ENCODE measurements at places on chromosomes 13 and 19.

- H3K36me3 ChIP-seq: no peaks in the 10 kb centered on the region
- H3K4me3 ChIP-seq: no peak overlapping the region
- no peaks in the 10 kb centered on the region for H3K4me1 ChIP-seq
These were observed 30.7 kb downstream of the HTR2A start for GRCh38 chr13:46866150-46866549.

GRCh38 chr19:51760697-51761356 is at the start of gene FPR2:
TSS of gene FPR2 (plus strand) at chr19:51761180. CDS start at chr19:51768659, 7,479 bp downstream.
- H3K27me3 ChIP-seq: no peaks in the 10 kb centered on the region
- DNase-seq: no peak
- H3K4me3 ChIP-seq: no peak within 1 kb of the TSS

- no peaks in the 10 kb centered on the region for H3K4me1 ChIP-seq
- DNase-seq: no peak
- H3K4me3 ChIP-seq: no peak overlapping the region
- no peaks in the 10 kb centered on the region for H3K36me3 ChIP-seq
- no peaks in the 10 kb centered on the region for H3K27me3 ChIP-seq
- H3K27ac ChIP-seq: no peak overlapping the region
These were observed 5.1 kb downstream of the OR10H1 start for GRCh38 chr19:15810335-15810734.

- H3K4me3 ChIP-seq: no peak overlapping the region
- no peak for DNase-seq
- no peaks in the 10 kb centered on the region for H3K27me3 ChIP-seq
- H3K4me1 ChIP-seq: peaks cover 2% of the 10 kb centered on the region
These were observed 507.6 kb upstream of the ARGLU1 start for GRCh38 chr13:107075576-107075975.

GRCh38 chr13:42547612-42548011 is 26.3 kb upstream of the TNFSF11 start:
- H3K36me3 ChIP-seq: no peaks in the 10 kb centered on the region
- peaks cover 5% of the 10 kb centered on the region for H3K4me1 ChIP-seq
- DNase-seq: no peak
- H3K27me3 ChIP-seq: peaks cover 2% of the 10 kb centered on the region
- H3K4me3 ChIP-seq: no peak overlapping the region

DNA sequence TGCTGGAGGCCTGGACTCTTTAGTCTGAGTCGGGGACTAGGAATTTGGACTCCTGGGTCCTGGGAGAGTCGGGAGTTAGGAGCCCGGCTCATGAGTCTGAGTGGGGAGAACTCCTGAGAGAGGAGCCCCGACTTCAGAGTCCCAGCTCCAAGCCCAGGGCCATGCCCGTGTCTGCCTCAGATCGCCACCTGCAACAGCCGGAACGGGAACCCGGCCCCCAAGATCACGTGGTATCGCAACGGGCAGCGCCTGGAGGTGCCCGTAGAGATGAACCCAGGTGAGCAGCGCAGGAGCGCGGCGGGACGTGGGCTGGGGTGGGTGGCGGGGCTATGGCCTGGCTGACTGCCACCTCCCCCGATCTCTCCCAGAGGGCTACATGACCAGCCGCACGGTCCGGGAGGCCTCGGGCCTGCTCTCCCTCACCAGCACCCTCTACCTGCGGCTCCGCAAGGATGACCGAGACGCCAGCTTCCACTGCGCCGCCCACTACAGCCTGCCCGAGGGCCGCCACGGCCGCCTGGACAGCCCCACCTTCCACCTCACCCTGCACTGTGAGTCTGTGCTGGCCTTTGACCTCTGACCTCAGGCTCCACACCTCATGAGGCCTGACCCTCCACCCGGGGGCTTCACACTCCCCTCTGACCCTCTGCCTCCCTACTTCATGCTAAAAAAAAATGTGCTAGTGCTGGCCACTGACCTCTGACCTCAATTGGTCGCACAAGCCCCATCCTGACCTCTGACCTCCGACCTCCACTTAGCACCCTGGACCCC is 4.4 kb downstream of the BCAM start:
- H3K36me3 ChIP-seq: no peaks in the 10 kb centered on the region
- DNase-seq: no peak
- H3K4me3 ChIP-seq: no peak overlapping the region
- peaks cover 20% of the 10 kb centered on the region for H3K4me1 ChIP-seq
- H3K27me3 ChIP-seq: peaks cover 9% of the 10 kb centered on the region

- H3K27ac ChIP-seq: no peak overlapping the region
- DNase-seq: no peak
- H3K27me3 ChIP-seq: no peaks in the 10 kb centered on the region
- H3K4me1 ChIP-seq: no peaks in the 10 kb centered on the region
- H3K4me3 ChIP-seq: no peak overlapping the region
- no peaks in the 10 kb centered on the region for H3K36me3 ChIP-seq
These were observed 33.6 kb downstream of the TNFSF11 start for GRCh38 chr13:42607546-42607945.

GRCh38 chr19:40596608-40597328 is 4.4 kb upstream of the LTBP4 start:
- no peak overlapping the region for H3K27ac ChIP-seq
- DNase-seq: peak; percentile 72
- no peaks in the 10 kb centered on the region for H3K36me3 ChIP-seq
- peaks cover 28% of the 10 kb centered on the region for H3K4me1 ChIP-seq
- H3K4me3 ChIP-seq: peak overlapping the region; percentile 28

DNA sequence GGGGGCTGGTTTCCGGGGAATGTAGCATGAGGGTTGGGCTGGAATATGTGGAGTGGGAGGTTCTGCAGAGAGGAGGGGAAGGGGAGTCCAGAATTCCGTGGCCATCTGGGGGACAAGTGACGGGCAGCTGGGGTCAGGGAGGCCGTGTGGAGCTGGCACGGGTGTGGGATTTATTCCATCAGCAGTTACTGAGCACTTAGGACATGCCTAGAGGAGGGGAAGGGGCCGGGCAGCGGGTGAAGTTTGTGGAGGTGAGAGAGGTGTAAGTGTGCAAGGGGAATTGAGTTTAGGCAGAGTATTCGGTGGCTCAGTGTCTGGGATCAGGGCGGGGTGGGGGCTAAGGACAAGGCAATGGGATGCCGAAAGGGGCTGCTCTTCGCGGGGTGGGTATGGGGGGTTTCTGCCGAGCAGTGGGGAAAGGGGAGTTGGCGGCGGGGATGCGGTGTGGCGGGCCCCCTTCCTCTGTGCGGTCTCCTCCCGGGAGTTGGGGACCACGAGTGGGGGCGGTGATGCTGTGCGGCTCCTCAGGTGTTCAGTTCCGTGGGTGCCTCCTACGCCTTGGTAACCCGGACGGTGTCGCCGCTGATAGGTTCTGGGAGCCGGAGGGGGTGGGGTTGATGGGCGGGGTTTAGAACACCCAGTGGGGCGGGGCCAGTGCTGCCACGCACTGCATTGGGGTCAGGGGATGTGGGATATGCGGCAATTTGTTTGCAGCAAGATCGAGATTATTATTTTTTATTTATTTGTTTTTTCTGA is 5.4 kb downstream of the CCDC61 start:
- H3K27me3 ChIP-seq: peaks cover 16% of the 10 kb centered on the region
- no peak overlapping the region for H3K27ac ChIP-seq
- peaks cover 16% of the 10 kb centered on the region for H3K4me1 ChIP-seq
- peaks cover 14% of the 10 kb centered on the region for H3K36me3 ChIP-seq

DNA sequence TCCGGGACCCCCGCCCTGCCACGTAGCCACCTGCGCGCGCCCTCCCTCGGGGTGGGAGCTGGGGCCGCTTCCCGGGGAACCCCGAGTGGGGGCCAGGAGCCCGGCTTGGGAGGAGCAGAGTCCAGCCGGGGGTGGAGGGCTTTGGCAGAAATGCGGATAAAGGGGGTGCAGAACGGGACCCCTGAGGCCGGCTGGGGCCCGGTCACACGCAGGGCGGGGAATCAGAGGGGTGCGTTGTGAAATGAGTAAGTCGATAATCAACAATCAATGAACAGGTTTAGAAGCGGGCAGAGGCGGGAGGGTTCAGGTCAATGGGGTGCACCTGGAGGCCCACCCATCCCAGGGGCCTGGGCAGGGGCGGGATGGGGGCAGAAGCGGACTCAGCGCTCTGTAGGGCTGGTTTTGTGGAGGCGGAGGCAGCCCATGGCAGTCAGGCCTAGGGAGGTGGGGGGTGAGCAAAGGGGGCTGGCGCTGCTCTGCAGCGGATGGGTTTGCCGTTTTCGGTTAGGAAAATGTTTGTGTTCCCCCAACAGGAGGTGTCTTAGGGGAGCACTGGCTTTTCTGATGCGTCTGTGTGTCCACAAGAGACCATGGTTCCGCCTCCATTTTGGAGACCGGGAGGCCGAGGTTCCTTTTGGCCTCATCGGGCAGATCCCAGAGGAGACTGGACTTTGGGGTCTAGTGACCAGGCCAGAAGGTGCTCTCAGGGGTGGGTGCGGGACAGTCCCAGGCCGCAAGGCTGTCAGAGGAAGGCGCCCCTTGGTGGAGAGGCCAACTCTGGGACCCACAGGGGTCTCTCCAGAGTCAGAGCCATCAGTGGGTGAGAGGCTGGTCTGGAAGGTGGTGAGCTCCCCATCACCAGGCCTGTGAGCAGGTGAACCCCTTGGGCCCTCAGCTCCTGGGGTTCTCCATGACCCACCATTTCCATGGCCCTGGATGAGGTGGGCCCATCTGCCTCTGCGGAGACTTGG is 683 bp upstream of the DIRAS1 start:
- no peak overlapping the region for H3K27ac ChIP-seq
- H3K4me1 ChIP-seq: peaks cover 34% of the 10 kb centered on the region
- peaks cover 8% of the 10 kb centered on the region for H3K27me3 ChIP-seq
- H3K4me3 ChIP-seq: peak overlapping the region; percentile 66
- H3K36me3 ChIP-seq: no peaks in the 10 kb centered on the region

DNA sequence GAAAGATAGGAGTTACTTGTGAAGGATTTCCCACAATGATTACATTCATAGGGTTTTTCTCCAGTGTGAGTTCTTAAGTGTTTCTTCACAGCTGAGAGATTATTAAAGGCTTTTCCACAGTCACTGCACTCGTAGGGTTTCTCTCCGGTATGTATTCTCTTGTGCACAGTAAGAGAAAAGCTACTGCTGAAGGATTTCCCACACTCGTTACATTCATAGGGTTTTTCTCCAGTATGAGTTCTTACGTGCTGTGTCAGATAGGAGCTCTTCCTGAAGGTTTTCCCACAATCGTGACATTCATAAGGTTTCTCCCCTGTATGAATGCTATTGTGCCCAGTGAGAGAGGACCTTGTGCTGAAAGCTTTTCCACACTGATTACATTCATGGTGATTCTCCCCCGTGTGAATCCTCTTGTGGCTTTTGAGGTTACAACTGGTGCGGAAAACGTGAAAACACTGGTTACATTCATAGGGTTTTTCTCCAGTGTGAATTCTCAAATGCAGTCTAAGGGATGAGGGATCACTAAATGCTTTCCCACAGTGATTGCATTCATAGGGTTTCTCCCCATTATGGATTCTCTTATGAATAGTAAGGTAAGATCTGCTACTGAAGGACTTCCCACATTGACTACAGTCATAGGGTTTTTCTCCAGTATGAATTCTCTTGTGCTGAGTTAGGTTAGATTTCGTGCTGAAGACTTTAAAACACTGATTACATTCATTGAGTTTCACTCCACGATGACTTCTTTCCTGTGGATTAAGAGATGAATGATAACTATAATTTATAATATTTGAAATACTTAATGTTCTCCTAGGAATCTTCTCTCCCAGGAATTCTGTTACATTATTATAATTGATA is 20.6 kb downstream of the ZNF558 start:
- peaks cover 95% of the 10 kb centered on the region for H3K36me3 ChIP-seq
- H3K27ac ChIP-seq: no peak overlapping the region
- H3K4me3 ChIP-seq: peak overlapping the region; percentile 72
- H3K27me3 ChIP-seq: no peaks in the 10 kb centered on the region

- H3K27ac ChIP-seq: no peak overlapping the region
- peaks cover 27% of the 10 kb centered on the region for H3K27me3 ChIP-seq
- no peak for DNase-seq
- H3K36me3 ChIP-seq: peaks cover 26% of the 10 kb centered on the region
- peak overlapping the region; percentile 57 for H3K4me3 ChIP-seq
These were observed 855 bp downstream of the LYL1 start for GRCh38 chr19:13101590-13102415.

DNA sequence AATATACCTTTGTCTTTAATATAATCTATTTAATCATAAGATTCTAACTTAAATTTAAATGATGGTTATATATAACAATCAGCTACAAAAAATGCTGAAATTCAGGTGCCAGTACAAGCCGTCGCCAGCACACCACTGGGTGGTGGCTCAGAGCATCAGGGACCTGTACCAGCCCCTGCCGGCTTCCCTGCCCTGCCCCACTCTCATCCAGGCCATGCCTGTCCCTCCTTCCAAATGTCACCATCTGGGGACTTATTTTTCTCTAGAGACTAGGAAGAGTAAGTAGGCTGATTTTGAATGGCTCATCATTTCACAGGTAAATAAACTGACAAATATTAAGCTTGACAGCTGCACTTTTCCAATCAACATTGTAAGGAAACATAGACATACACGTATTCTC is 1.6 kb downstream of the METTL21C start:
- peaks cover 15% of the 10 kb centered on the region for H3K4me1 ChIP-seq
- no peaks in the 10 kb centered on the region for H3K36me3 ChIP-seq
- H3K27me3 ChIP-seq: peaks cover 10% of the 10 kb centered on the region
- DNase-seq: no peak
- no peak overlapping the region for H3K4me3 ChIP-seq
- H3K27ac ChIP-seq: peak overlapping the region; percentile 3

DNA sequence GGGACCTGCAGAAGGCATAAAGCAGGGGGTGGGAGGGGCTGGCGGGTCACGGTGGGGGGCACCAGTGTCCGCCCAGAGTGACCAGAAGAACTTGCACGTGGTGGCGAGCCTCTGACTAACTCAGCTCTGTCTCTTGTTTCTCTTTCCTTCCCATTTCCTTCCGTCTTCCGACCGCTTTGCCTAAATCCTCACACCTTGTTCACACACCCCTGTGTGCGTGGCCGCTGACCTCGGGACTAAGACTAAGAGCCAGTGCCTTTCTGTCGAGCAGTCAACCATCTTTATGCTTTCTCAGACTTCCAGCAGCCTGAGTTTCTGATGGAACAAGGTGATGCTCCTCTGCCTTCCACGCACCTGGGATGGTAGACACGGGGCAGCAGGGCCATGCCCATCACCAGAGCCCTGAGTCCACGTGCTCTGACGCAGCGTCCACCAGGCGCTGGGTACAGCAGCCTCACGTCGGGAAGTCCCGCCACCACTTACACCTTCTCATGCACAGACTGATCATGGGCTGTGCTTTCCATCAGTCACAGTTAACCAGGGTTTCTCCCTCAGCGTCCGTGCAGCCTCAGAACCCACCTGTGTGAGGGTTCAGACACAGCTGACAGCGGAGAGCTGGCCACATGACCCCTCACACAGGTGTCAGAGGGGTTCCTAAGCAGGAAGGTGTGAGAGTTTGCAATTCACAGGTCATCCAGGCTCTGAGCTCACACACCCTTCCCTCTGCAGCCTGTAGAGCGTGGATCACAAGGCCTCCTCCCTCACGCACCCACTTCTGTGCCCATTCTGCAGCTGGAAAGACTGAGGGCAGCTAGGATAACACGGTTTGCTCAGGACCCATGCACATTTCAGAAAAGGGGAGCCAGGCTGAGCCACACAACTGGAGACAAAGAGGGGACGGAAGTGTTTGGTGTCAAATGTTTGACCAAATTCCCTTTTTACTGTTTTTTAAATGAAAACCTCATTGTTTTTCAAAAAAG is 90.7 kb upstream of the MCF2L start:
- H3K36me3 ChIP-seq: peaks cover 37% of the 10 kb centered on the region
- DNase-seq: no peak
- no peak overlapping the region for H3K27ac ChIP-seq
- no peak overlapping the region for H3K4me3 ChIP-seq
- peaks cover 20% of the 10 kb centered on the region for H3K4me1 ChIP-seq
